ENCODE measurements at places on chromosomes 16 and 17.

- no peak for DNase-seq
Measured at GRCh38 chr17:67435122-67435521, 58.0 kb downstream of the PITPNC1 start.

DNA sequence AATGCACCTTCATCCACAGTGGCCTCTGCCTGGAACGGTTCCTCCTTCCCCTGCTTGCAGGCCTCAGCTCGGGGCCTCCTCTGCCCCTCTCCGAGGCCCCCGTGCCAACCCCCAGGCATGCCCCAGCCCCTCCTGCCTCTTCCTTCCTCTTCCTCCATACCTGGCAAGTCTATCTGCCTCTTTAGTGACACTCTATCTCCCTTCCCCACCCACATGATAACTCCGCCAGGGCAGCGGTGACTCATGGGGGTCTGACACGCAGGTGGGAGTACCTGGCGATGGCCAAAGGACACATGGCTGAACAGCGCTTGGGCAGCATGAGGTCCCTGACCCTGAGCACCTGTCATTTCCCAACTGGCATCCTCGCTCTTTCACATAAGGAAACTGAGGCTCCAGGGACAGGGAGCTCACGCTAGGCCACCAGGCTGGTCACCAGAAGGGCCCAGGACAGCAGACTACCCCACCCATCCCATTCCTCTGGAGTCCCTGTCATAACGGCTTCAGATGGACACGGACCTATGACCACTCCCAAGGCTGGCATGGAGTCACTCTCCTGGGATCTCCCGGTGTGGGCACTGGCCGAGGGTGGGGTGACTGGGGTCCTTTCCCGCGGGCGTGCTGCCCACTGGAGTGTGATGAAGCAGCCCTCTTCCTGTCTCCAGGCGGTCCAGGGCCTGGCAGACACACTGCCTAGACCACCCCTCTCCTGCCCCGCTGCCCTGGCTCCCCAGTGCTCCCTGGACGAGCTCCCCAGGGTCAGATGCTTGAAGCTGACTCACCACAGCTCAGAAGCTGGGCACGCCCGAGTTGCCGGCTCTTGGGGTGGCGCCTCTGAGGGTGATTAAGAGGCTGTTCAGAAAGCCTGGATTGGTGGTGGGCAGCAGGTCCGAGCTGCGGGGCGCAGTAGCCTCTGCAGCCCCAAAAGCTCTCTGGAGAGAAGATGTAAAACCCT is 100.6 kb downstream of the ENGASE start:
- DNase-seq = no peak

GRCh38 chr16:14300705-14301168 is 229.6 kb downstream of the MRTFB start:
- DNase-seq = peak; percentile 81

DNA sequence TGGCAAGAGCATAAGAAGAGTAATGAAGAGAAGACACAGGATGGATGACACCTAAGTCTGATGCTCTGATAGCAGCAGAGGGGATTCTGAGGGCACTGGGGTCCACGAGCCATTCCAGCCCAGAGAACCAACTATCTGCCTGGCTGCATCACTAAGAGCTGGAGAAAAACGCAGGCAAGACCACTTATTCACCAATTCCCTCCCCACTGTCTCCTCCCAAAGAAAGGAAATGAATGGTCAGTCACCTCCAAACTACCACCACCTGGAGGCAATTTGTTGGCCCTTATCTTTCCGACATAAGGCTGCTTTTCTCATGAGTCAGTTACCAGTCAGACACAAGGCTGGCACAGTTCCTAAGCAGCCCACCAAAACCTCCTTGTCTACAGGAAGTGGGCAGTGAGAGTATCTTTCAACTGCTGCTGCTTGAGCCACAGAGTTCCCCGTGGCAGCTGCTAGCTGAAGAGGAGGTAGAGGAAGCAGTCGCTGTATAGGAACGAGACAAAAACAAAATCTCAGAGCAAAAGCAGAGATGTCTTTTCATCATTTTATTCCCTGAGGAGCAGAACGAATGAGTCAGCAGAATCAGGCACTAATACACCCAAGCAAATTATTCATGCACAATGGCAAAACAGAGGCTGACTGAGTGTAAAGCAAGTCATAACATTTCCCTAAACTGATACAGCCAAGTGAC is 111.1 kb downstream of the SMG6 start:
- no peak for DNase-seq

- DNase-seq = no peak
Measured at GRCh38 chr16:13923703-13924298, 3.8 kb downstream of the ERCC4 start.
